ENCODE measurements at places on chromosomes 5 and 9.

- no peak for DNase-seq
These were observed 56.0 kb upstream of the TPD52L3 start for GRCh38 chr9:6272229-6272598.

DNA sequence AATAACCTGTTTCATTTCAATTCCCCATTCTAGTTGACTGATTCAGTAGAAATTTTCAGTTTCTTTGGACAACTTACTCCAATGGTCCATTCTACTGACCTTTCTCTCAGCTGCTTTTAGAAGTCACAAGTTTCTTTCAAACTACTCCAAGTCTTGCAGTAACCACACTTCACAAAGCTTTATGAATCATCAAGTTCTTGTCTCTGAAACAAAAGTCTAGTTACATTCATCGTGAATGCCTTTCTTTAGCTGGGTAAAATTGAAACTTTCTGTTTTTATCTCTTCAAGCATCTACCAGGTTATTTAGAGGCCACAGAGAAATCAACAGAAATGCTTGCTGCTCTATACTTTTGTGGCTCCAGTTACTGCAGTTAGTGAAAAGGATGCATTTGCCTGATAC, 405.4 kb downstream of the TMEM232 start:
- no peak for DNase-seq

GRCh38 chr5:101338226-101338625, 435.1 kb upstream of the ST8SIA4 start:
- DNase-seq = no peak

DNA sequence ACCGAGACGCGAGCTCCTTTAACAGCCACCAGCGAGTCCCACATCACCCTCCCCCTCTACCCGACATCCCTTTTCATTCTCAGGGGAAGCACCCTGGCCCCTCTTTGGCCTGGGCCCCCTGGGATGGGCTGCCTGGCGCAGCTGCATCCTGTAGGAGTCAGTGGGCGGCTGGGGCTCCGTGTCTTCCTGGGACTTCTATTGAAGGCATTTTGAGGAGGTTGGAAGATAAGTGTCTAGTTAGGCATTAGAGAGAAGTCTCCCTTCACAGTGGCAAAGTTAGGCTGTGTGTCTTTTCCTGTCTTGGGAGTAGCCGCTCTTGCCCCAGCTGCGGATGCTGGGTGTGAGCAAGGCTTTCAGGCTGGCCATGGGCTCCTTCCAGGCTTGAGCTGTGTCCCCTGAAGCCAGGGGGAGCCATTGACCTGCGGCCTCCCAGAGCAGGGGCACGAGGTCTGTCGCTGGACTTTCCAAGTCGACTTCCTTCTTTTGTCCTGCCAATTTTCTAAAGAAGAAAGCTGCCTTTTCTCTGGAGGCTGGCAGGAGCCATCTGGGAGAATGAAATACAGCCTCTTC, 18.6 kb upstream of the NKD2 start:
- no peak for DNase-seq

DNA sequence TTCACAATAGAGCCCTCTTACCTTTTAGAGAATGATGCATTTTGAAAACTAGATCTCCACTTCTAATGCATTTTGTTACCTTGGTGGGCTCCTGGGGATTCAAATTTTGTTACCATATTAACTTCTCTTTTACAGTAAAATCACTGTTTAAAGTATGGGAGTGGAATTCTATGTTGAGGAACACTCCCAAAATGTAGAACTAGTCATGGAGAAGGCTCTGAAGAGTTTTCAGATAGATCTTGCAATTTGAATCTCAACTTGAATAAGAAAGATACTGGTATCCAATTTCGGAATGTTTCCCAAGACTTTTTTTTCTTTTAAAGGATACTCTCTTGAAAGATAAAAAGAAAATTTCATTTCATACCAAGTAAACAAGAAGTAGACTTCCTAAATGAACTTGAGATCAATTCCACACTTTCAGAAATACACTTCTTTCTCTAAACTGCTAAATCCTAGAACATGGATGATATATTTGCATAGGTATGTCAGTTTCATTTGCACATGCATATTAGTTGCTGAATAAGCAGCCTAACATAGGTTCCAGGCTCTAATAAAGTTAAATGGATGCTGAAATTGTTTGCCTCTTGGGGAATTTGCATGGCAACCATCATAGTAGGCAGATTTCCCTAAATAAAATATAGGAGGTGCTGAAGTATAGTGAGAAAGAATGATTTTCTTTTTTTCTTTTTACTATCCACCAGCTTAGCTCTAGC, 205.4 kb downstream of the ADAMTS6 start:
- no peak for DNase-seq
